Large intestine (tissue), 12 donors: ENCODE measurements at places on chromosomes 16 and 17. TPM values are rescaled to one million over a fixed set of nuclear protein-coding genes. Genes with fewer than 3 reads are reported as not detected.

FA2H gene
- polyA plus RNA-seq = 10.4 TPM

NFATC2IP gene
- polyA plus RNA-seq = 58.8 TPM

DNA sequence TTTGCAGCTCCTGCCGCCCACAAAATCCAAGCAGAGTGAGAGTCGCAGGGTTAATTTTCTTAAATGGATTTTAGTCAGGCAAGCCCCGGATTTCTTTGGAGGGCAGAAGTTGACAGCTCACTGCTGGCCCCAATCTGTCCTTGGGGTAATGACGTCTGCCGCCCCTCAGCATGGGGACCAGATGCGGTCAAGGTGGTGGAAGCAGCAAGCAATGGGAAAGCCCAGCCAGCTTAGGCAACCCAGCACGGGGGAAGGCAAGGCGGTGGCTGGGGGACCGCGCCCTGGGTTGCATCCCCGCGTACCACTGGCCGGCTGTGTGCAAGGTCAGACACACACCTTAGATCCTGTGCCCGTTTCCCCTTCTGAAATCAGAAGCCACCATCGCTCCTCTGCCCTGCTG lies 321.7 kb downstream of the C16orf95 start:
- DNase-seq = no peak

GRCh38 chr16:52076332-52076731 lies 470.6 kb downstream of the TOX3 start:
- DNase-seq = no peak
